Osteocyte (in vitro differentiated cells): ENCODE measurements at places on chromosomes 11 and 22. TPM values are rescaled to one million over a fixed set of nuclear protein-coding genes. Genes with fewer than 3 reads are reported as not detected.

GRCh38 chr11:76770642-76771445 lies 12.3 kb upstream of the TSKU start:
- DNase-seq = no peak

The RAG1 gene
- total RNA-seq = 0.46 and 0.55 TPM in 2 replicates

- DNase-seq = no peak
Observed at GRCh38 chr11:130429120-130429681, 792 bp upstream of the ADAMTS8 start.

DNA sequence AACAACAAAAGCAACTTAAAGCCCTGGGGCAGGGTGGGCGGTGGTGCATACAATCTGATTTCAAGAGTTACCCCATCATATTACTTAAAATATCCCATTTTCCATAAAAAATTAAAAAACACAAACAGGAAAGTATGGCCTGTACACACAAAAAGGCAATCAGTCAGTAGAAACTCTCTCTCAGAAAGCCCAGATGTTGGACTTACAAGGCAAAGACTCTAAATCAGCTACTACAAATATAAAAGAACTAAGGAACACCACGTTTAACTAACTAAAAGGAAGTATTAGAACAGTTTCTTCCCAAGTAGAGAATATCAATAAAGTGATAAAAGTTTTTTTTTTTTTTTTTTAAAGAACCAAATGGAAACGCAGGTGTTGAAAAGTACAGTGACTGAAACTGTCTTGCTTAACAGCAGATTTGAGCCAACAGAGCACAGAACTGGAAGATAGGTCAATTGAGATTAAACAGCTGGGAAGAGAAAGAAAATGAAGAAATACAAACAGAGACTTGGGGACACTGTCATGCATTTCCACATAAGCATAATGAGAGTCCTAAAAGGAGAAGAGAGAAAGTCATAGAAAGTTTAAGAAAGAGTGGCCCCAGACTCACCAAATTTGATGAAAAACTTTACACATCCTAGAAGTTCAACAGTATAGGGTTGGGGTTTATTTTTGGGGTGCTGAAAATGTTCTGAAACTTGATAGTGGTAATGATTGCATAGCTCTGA lies 8.6 kb downstream of the SC5D start:
- no peak for DNase-seq

GRCh38 chr11:69002110-69002569 lies 10.9 kb downstream of the MRGPRF start:
- DNase-seq = no peak

The GGT5 gene
- total RNA-seq = 136 and 150 TPM in 2 replicates

DNA sequence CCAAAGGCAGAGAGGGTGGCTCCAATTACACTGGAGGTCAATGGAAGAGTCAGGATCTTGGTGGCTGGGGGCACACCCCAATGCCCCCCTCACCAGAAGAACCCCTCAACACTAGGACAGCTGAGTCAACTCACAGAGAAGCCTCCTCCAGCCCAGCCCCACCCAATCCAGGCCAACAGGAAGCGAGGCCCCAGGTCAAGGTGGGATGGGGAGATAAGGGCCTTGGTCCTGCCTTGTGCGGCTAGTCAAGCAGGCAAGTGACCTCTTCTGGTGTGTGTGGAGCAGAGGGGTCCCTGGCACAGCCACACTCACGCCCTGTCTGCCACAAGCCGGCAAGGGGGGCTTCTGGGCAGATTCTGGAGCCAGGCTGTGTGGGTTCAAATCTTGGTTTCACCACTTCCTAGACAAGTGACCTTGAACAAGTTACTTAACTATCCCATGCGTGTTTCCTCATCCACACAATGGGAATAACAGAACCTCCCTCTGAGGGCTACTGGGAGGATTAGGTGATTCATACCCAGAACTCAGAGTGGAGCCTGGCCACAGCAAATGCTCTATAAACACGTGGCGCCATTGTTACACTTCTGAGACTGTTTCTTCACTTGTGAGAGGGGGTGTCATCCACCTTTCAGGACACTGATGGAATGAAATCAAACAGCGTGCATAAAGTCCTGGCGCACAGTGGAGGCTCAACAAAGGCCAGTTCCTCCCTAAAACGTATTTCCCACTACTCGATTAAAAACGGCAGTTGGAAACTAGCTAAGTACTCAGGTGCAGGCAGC lies 3.2 kb downstream of the TTLL12 start:
- no peak for DNase-seq

GRCh38 chr22:50435291-50436014 lies 39.4 kb downstream of the SBF1 start:
- DNase-seq = no peak

GRCh38 chr11:126942146-126942545 lies 58.4 kb downstream of the KIRREL3 start:
- no peak for DNase-seq

The NCF4 gene
- total RNA-seq = not detected in 2 replicates

The KDM4D gene
- total RNA-seq = 0.81 and 0.97 TPM in 2 replicates

DNA sequence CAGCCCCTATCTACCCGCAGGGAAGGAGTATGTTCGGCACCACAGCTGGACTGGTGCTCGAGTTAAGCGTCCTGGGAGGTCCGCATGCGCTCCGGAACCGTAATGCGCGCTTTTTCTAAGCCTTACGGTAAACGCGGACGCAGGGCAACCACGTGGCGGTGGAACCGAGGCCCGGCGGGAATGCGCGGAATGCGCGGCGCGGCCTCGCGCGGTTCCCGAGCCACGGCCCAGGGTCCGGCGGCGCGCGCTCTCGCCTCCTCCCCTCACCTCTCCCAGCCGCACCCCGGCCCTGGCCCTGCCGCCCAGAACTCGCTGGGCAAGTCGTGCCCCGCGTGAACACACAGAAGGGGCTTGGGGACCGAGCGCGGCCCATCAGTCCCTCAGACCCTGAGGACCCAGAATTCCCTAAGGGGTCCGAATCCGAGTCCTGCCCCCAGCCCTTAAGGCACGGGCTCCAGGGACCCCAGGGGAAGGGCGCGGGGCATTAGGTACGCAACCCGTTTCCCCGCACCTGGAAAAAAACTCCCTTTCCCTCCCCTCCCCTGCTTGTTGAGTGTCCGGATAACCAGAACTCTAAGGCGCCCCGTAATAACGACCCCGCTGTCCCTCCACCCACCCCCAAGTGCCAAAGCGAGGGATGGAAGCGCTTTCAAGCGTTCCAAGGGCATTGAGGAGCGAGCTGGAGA lies 4.3 kb upstream of the CCND1 start:
- DNase-seq = no peak
